ENCODE measurements at places on chromosomes 4 and X.

DNA sequence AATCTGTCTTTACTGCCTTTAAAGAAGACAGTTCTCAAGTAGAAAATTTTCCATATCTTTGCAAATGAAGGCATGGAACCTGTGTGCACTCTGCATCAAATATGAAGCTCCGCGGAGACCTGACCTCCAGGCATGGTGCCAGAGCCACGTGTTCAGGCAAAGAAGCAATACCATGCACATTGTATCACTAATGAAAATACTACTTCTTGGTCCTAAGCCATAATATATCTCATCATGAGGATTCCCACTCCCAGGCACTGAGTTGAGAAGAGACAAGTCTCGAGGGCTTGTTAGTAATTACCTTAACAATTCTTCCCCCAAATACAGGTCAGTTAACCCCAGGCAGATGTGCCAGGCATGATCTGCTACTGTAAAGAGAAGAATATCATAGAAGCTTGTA, 56.7 kb downstream of the PCDH19 start:
- DNase-seq: no peak

DNA sequence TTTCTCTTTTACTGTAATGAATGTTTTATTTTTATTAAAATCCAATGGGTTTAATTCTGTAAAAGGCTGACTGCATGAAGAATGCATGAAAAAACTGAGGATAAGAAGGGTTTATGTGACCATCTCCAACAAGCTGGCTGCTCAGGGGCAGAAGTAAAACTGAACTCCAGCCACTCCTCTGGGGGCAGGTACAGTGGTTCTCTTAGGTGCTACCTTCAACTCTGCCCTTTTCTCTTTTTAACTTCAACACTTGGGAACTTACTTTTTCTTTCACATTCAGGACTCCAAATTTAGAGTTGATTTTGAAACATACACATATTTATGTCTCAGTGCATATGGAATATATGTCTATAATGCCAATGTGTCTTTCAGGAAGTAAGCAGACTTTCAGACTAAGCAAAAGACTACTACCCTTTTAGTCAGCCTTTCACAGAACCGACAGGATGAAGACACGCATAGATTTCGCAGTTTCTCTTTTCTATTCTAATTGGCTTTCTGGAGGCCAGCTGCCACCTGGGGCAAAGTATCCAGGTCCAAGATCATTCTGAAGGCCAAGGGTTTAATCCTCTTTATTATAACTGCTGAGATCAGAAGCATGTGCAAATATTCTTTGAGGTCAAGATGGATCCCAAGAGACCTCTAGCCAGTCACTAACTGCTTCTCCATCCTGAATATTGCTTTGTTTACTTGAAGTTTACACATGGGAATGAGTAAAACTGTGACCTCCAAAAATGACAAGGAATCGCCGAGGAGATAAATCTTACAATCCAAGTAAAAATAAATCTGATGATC, 30.7 kb downstream of the HS3ST1 start:
- DNase-seq: no peak

DNA sequence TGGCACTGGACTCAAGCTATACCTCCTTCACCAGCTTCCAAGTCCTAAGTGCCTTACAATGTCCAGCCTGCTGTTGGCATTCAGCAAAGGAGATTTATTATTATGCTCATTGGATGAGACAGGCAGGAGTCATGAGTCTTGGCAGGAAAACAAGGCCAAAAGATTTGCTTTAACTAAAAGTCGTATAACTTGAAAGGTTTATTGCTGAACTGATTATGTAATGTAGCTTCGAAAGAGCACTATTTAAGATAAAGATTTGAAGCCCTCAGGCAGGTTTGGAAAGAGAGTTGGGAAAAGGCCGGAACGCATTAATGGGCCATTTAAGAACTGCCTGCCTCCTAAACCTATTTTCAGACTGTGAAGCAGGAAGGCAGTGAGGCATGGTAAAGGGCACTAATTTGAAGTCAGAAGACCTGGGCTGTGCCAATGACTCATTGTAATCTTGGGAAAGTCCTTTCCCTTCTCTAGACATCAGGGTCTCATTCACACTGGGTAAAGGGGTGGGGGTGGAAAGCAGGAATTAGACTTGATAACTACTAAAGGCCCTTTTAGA, 280.5 kb upstream of the EDA2R start:
- DNase-seq: no peak

GRCh38 chr4:114077610-114078009, 98.2 kb upstream of the ARSJ start:
- DNase-seq: no peak

DNA sequence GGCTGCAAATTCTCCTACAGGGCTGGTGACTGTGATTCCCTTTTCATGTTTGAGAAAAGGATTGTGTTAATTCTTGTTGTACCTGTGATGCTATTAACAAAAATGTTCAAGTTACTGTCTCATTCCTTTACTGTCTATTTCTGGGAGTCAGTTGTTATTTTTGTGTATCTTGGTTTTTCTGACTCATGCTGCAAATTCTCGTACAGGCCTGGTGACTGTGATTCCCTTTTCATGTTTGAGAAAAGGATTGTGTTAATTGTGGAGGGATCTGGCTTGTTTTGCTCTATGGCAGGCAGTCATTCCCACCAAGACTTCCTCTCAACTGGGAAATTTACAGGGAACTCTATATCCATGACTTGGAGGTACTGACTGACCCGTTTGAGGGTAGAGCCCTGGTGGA, 693.4 kb upstream of the INTU start:
- DNase-seq: no peak

DNA sequence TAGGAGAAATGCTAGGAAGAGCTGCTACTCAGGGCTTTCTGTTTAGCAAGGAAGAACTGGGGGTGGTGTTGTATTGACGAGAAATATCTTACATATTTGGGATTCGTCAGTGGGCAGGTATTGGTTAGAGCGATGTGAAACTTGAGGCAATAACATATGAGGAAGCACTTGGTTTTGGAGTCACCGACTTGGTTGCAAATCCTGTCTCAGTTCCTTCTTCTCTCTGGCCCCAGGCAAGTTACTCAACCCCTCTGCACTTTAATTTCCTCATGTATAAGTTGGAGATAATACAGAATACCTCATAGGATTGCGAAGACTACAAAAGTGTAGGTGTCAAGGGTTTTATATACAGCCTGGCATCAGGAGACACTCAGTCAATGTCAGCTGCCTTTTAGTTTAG, 34.1 kb downstream of the GPAT3 start:
- DNase-seq: no peak

GRCh38 chr4:118289794-118290193, 63.0 kb downstream of the PRSS12 start:
- no peak for DNase-seq

DNA sequence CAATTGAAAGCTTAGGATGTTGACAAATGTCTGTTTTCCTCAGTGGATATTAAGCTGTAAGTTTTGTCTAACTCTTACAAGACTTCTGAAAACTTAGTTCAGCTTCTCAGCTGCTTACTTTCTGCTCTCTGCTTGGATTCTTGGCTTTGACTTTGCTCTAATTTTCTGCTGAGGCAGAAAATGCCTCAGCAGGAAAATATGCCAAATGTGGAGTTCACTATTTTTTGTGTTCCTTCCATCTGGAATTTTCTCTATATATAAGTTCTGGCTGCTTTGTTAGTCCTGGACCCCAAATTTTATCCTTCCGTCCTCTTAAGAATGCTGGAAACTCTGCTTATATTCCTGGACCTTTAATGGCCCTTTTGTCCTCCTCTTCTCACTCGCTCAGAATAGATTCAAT, 352.6 kb upstream of the NWD2 start:
- no peak for DNase-seq

DNA sequence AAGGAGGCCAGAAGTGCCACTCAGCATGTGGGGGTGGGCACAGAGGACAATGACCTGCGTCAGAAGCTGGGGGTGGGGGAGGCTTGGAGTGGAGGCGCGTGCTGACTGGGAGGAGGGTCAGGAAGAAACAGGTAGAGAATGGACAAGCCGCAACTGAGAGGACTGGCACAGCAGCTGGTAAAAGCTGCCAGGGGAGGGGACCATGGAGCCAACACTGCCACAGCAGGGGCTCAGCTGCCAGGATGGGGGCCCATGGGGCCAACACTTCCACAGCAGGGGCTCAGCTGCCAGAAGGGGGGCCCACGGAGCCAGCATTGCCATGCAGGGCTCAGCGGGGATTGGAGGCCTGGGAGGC, 19.1 kb downstream of the RNF212 start:
- DNase-seq: no peak

- DNase-seq: no peak
These were observed 7.7 kb downstream of the NSG1 start for GRCh38 chr4:4394644-4395043.

Data from CD4-positive, alpha-beta T cell treated with Interleukin-15 for 4 hours (primary cell).